Activated naive CD4-positive, alpha-beta T cell (primary cell): ENCODE measurements at places on chromosomes 5 and 9.

- no peak for DNase-seq
Observed at GRCh38 chr9:87080512-87081264, 133.4 kb upstream of the GAS1 start.

GRCh38 chr5:128695791-128696530, 157.9 kb upstream of the FBN2 start:
- no peak for DNase-seq

- DNase-seq = no peak
Observed at GRCh38 chr9:134458207-134459108, 132.2 kb downstream of the RXRA start.

GRCh38 chr5:179232091-179232735, 113.0 kb downstream of the ADAMTS2 start:
- no peak for DNase-seq

DNA sequence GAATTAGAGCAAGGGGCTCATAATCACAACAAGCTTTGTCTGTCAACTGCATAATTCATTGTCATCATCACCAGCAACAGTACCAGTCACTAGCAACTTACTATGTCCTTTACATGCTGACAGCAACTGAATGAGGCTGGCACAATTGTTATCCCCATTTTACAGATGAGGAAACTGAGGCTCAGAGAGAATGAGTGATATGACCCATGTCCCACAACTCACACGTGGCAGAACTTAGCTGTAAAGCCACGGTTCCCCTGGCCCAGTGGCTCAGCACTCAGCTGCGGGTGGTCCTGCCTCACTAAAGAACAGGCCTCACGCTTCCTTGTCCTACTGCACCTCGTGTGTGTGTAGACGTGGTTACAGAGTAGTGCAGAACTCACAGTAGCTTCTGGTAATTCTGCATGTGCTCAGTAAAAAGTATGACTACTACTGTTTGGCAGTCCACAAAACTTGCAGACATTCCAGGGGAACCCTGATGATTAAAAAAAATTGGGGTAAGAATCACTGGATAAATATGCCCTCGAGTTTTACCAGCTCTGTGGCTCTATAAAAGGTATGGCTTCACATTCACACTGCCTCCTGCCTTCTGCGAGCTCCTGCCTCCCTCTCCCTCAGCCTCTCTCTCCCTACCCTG, 30.2 kb downstream of the AFAP1L1 start:
- DNase-seq = no peak

- no peak for DNase-seq
Observed at GRCh38 chr5:149445739-149446369, 66.8 kb upstream of the IL17B start.

GRCh38 chr5:23631302-23632045, 124.1 kb downstream of the PRDM9 start:
- DNase-seq = no peak

DNA sequence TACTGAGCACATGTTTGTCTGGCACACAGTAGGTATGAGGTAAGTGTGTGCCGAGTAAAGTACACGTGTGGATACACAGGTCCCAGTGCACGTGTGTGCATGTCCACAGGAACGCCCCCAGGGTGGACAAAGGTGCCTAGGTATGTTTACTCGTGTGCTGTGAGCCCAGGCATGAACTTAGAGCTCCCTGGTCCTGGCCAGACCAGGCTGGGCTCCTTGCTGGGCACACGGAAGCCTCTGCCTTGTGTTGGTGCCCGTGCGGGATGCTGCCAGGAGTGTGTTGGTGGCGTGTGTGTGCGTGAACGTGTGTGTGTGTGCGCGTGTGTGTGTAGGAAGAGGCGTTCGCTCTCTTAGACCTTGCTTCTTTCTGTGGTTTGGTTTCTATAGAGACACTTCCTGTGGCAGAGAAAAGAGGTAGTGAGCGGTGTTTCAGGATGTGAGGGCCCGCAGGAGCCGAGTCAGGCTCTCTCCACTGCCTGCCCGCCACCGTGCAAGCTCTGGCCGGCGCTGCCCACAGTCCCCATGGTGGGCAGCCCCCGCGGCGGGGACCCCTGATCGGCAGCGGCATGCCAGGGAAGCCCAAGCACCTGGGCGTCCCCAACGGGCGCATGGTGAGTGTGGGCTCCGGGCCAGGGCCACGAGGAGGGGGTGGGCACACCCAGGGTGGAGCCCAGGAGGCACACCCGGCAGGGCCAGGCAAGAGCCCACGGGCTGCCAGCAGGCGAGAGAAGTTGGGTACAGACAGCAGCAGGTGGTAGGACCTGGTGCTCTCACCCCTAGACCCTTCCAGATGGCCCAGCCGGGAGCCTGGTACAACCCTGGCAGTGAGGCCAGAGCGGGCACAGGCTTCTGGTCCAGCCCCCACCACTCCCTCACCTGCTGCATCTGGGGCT, at the start of gene RGS14:
Gene RGS14, plus strand, starts transcription at position 466 of the 893 bp plus-strand sequence. Its CDS starts 101 bp downstream, at position 567.
- DNase-seq = peak; percentile 18

DNA sequence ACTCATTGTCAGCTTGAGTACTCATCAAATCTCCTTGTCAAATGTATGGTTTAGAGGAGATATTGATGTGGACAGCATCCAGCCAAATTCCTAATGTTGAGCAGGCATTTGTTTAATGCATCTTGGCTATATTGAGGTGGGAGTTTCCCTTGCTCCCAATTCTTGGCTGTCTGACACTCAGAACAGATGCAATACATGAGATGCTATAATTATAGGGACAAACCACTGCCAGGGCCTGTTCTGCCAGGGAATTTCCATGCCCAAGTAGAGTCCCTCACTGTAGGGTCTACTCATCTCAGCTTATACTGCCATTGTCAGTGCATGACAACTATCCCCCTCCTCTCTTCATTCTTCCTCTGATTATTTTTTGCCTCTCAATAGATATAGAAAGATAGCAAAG, 392.0 kb upstream of the KCNN2 start:
- DNase-seq = no peak

GRCh38 chr5:90395005-90395404, 14.6 kb downstream of the CETN3 start:
- no peak for DNase-seq

DNA sequence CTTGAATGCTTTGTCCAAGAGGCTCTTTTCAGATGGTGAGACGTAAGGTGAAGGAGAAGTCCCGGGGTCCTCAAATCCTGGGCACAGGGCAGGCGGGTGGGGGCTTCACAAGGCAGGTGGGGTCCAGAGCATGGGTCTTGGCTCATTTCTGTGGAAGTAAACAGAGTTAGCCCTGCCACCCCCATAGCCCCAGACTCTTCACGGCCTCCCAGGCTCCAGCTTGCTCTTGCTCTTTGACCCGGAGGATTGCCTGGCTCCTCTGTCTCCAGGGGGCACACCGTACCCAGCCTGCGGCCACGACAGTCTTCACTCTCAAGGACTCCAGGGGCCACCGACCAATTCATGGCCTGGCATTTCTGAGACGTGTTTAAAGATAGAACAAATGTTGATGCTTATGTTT, 28.8 kb upstream of the POMT1 start:
- no peak for DNase-seq

- no peak for DNase-seq
Observed at GRCh38 chr5:172325452-172325851, 41.9 kb upstream of the UBTD2 start.

DNA sequence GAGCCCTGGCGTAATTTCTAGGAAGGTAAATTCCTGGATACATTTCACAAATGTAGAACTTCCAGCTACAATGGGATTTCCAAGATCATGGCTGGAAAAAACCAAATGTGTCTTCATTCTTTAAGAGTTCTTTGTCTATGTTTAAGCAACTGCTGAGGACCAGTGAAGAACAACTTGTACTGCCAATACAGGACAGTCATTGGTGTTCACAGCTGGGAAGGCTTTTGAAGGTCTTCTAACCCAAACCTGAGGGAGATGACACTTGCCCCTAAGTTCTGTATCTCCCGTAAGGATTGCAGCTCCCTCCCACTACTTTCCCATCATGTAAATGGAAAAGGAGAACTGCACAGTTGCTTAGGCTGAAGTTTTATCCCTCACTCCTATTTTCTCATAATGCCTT, 28.4 kb downstream of the TMEM167A start:
- DNase-seq = no peak

- DNase-seq = no peak
Observed at GRCh38 chr5:61673007-61673735, 341.1 kb downstream of the ZSWIM6 start.

DNA sequence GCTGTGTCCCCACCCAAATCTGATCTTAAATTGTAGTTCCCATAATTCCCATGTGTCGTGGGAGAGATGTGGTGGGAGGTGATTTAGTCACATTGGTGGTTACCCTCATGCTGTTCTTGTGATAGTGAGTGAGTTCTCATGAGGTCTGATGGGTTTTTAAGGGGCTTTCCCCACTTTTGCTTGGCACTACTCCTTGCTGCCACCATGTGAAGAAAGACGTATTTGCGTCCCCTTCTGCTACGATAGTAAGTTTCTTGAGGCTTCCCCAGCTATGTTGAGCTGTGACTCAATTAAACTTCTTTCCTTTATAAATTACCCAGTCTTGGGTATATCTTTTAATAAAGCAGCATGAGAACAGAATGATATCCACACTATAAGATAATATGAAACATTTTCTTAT, 1023.4 kb downstream of the TLE4 start:
- DNase-seq = no peak

DNA sequence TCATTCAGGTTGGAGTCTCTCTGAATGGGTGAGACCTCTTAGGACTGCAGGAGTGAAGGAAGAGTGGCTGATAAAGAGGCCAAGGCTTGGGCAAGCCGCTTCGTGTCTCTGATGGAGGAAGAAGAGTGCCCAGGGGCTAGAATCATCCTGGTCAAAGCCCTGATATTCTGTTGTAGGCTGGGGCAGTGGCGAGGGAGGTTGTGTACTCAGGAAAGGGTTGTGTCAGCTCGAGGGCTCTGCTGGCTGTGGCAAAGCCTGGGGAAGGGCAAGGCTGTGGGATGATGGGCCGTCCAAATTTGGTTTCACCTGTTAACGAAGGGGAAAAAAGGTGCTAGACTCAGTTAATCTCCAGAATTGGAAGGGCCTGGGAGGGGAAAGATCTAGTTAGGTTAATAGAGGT, 2.4 kb upstream of the TRMT10B start:
- DNase-seq = no peak

GRCh38 chr5:59617186-59617771, 276.2 kb downstream of the PDE4D start:
- DNase-seq = no peak

DNA sequence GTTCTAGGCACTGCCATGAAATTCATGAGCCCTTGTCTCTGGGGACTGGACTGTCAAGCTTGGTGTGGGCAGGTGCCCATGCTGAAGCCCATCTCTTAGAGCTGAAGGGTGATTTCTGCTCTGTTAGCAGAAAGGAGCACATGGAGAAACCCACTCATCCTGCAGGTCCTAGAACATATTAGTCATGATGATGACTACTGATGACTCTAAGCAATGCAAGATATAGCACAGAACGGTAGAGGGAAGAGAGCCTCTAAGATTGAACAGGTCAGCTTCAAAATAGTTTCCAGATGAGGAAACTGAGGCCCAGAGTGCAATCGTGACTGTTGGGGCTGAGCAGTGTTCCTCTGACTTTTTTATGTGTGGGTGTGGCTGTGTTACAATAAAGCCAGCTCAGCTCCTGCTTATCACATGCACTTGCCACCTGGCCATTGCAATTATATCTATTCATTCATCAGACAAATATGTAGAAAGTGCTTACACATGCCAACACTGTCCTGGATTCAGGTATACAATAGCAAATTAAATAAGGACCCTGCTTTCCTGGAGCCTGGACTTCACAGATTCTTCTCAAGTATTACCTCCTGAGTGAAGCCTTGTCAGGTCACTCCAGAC, 140.2 kb upstream of the BRINP1 start:
- no peak for DNase-seq

DNA sequence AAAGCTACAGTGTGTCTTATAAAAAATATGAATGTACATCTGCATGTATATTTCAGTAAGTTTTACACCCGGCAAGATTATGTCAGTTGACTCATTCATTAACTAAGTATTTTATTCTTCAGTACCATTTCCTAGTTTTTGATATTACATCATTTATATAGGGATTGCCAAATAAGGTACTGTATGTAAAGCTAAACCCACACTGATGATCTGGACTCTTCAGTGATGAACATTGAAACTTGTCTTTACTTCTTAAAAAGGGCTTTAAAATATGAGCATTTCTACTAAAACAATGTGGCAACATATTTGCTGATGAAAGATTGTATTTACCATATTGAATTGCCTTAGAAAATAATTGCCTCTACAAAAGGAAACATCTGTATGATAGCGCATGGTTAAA, 151.8 kb upstream of the TLX3 start:
- no peak for DNase-seq

DNA sequence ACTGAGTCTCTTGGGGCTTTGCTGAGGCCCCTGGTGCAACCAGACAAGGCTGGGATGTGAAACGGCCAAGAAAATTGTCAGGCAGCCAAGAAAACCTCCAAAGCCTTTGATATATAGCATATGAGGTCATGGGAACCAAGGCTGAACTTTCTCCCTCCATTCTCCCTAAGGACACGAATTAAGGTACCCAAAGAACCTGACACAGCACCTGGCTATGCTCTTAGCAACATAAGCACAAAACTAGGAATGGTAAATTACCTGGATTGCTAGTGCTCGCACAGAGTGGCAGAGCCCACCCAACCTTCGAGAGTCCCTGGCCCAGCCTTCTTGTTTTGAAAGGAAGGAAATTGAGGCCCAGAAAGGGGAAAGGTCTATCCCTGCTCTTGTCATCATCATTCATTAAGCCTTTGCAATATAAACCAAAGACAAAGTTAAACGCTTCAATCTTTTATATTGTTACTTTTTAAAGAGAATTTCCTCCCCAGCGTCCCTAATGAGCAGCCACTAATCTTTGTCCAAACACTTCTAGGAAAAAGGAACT, 220.0 kb upstream of the NR4A3 start:
- DNase-seq = no peak

- no peak for DNase-seq
Observed at GRCh38 chr5:68460147-68460798, 244.7 kb downstream of the PIK3R1 start.

DNA sequence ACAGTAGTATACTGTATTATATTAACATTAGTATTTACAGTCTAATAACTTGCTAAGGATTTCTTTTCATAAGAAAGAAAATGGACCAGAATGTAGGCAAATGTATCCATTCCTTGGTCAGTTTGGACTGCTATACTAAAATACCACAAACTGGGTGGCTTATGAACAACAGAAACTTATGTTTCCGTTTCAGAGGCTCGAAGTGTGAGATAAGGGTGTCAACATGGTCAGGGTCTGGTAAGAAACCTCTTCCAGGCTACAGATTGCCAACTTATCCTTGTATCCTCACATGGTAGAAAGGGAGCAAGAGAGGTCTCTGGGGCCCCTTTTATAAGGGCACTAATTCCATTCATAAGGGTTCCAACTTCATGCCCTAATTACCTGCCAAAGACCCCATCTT, 9.2 kb upstream of the ESM1 start:
- no peak for DNase-seq

DNA sequence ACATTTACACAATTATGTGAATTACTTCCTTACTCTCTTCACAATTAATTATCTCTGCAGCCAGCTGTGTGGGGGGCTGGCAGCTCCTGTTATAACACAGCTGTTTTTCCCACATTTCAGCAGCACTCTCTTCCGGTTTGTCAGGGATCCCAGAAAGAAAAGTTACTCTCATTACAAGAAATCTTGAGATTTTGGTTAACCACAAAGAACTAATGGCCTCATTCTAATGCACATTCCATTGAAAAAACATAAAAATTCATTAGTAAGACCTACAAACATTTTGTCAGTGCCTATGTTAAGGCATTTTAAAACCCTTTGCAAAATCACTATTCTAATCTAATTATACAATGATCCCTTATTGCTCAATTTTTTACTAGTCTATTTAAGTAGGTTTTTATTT, 64.1 kb downstream of the PDE4D start:
- DNase-seq = no peak

GRCh38 chr5:95317687-95318086, 32.8 kb upstream of the MCTP1 start:
- DNase-seq = no peak
